ENCODE measurements at places on chromosomes 4 and X. TPM values are rescaled to one million over a fixed set of nuclear protein-coding genes. Genes with fewer than 3 reads are reported as not detected.

The SUPT20HL1 gene
- not detected for total RNA-seq

GRCh38 chr4:86014599-86014998, 345.3 kb downstream of the MAPK10 start:
- no peak for DNase-seq

DNA sequence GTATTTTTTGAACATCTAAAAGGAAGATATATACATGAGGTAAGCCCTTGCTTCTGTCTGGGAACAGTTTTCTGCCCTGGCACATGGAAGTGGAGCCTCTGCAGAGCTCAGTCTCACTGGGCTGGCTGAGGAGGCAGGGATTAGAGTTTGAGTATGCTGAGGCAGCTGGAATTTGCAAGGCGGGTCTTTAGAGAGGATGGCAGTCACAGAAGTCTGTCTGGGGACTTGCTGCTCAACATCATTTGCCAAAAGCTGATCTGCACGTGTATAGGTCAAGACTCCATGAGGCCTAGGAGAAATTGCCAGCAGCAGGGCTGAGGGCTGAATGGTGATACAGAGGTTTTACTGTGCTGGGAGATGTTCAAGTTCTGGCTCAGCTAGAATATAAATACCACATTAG, 163.6 kb upstream of the ANK2 start:
- DNase-seq = no peak

- DNase-seq = no peak
Measured at GRCh38 chr4:169253904-169254303, 16.9 kb downstream of the SH3RF1 start.

DNA sequence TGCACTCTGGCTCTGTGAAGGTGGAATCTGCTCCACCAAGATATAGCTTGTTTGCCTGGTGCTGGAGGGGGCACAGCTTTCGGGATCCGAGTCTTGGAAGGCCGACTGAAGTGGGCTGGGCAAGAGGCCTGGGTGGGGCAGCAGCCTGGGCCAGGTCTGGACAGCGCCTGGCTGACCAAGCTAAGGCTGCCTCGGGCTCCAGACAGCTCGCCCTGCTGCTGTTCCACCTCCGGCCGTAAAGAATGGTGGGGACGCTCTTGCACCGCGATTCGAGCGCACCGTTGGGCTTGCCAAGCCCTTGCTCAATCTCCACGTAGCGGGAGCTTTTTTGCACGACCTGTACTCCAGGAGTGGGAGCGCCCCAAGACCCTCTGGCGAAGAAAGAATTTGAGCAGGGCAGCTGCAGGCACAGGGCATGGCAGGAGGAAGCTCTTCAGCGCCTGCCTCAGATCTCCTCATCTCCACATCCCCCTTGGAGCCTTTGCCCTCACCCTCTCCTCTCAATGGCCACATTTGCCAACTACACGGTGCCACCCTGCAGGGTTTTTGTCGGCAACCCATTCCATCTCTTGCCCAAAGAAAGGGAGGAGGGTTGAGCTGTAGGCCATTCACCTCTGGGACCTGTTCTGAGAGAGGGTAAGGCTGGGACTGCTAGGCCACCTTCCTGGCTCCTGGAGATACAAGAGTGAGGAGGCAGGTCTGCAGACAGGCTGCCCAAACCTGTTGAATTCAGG, 18.9 kb downstream of the CNGA2 start:
- DNase-seq = peak; percentile 70

DNA sequence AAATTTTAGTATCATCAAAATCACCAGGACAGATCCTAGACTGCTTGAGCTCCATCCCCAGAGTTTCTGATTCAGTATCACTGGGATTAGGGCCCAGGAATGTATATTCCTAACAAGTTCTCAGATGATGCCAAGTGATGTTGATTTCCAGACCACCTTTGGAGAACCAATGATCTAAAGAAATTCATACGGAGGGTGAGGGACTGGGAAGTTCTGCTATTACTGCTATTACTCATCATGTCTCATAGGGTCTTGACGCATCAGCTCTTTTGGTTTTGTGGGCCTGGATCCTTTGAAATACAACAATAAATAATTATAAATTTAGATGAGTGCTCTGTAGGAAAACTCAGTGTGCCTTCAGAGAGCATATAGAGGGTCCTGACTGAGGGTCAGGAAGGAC, 59.8 kb upstream of the LGI2 start:
- no peak for DNase-seq

GRCh38 chrX:22800806-22801205, 199.0 kb upstream of the DDX53 start:
- DNase-seq = no peak

DNA sequence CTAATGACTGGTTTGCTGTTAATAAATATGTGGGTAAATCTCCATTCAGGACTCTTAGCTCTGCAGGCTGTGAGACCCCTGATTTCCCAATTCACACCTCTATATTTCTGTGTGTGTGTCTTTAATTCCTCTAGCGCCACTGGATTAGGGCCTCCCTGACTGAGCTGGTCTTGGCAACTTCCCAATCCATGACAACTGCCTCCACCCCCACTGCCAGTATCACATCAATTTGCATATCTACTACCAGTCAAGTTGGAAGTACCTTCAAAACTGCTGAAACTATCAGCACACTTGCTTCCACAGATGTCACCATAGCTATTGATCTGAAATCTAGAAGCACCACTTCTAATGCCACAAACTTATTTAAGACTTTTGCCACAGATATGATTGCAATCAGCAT, 27.6 kb downstream of the OPRPN start:
- DNase-seq = no peak

The ATP10D gene
- 7.7 TPM for total RNA-seq

DNA sequence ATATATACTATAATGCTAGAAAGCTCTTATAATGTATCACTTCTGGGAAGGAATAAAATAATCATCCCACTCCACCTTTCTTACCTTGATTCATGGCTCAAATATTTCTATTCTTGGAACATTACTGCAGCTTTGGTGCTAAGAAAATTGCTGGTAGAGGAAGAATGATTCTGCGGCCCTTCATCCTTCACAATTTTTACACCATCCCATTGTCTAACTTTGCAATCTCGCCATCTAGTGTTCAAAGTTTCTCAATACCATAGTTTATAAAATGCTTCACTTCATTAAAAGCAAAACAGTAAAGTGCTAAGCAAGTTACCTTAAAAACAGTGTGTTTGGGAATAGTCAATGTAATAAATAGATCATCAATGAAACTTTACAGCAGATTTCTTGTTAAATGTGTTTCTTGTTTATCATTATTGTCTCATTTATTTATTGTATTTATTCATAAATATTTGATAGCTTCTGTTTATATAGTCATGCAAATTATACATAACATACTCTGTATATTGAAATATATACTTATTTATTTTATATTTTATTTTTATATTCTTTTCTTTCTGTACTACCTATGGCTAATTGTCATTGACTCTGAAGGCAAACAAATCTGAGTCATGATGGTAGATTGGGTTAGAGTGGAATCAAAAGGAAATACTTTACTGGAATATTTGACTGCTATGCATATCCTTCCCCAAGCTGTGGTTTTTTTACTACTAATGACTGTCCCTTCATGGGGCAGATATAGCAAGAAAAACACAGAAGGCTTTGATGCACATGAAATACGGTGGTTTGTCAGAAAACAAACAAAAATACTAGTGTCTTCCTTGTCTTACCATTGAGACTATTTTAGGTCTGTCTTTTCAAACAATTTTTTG, 390.7 kb downstream of the MAPK10 start:
- no peak for DNase-seq
